Cardiac muscle cell (in vitro differentiated cells and primary cell): ENCODE measurements at places on chromosomes 7 and 10. TPM values are rescaled to one million over a fixed set of nuclear protein-coding genes. Genes with fewer than 3 reads are reported as not detected.

Gene GDF2
- total RNA-seq: 3.5 and 5.8 TPM in 2 replicates

Gene RBM20
- total RNA-seq: 23.0 and 28.5 TPM in 2 replicates

Gene RAB19
- total RNA-seq: 1.2 and 2.0 TPM in 2 replicates

Gene FKBP6
- total RNA-seq: not detected in 2 replicates

Gene HOXA3
- total RNA-seq: 1.4 and 9.4 TPM in 2 replicates
